ENCODE measurements at places on chromosomes 11 and 22. TPM values are rescaled to one million over a fixed set of nuclear protein-coding genes. Genes with fewer than 3 reads are reported as not detected.

The EIF4ENIF1 gene
- total RNA-seq = 14.8 TPM

The KRTAP5-1 gene
- not detected for total RNA-seq

The SCYL1 gene
- total RNA-seq = 30.7 TPM

The HSPB2 gene
- 0.27 TPM for total RNA-seq

The BTBD18 gene
- total RNA-seq = not detected

The SAA1 gene
- not detected for total RNA-seq

The GRM5 gene
- 49.5 TPM for total RNA-seq

The HBD gene
- total RNA-seq = not detected

All from cerebellum (tissue), 4 donors.